Left hindlimb (tissue), 1 donor: ENCODE measurements at places on chromosomes 13 and 19.

DNA sequence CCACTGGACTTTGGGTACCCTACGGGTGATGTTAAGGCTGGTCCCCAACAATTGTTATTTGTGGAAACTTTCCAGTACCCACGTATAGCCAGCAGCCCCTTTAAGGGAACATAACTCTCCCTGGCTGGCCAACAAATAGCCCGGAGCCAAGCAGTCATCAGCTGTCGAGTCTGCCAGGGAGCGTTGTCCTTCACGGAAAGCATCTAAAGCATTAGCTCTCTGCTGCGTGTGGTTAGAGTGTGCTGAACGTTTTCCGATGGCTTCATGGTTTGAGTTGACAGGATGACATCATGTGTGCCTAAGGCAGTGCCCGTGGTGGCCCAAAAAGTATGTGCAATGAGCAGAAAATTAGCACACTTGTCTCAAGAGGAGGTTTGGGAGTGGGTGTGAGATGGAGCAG is 3.3 kb upstream of the ZNF556 start:
- DNase-seq, result no peak

GRCh38 chr13:111893607-111894443 is 173.1 kb upstream of the SOX1 start:
- DNase-seq, result no peak

- DNase-seq, result no peak
Observed at GRCh38 chr19:9958379-9958821, 22.1 kb upstream of the OLFM2 start.

DNA sequence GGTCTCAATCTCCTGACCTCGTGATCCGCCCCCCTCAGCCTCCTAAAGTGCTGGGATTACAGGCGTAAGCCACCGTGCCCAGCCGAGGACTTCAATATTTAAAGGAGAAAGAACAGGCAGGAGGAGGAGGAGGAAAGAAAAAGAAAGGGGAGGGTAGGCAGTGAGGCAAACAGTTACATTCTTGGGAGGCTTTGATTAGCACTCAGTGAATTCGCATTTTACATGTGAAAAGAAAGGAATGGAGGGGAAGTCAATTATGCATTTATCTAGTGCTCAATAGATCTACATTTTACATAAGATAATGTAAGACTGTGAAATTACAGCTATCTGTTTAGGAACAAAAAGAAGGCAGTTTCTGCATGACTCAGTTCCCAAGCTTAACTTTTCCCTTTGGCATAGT is 30.9 kb upstream of the CXCL17 start:
- no peak for DNase-seq

- no peak for DNase-seq
Observed at GRCh38 chr19:17235971-17236777, 9.5 kb downstream of the NR2F6 start.

DNA sequence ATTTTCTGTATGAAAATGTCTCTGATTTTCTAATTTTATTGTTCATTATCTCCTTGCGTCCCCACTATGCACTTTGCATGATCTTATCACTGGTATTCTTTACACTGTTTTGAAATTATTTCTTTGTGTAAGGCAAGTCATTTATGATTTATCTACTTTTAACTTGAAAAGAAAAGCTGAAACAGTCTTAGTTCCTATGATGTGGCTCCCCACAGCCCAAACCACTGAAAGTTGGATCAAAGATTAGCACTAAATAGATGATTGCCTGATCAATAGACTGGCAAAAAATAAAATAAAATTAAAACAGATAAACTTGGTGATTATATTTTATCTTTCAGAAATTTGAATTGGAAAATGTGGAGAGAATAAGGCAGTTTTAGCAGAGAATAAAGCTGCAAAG is 1101.9 kb downstream of the PCDH9 start:
- DNase-seq, result no peak

- no peak for DNase-seq
Observed at GRCh38 chr19:17985037-17985818, 18.3 kb downstream of the KCNN1 start.

DNA sequence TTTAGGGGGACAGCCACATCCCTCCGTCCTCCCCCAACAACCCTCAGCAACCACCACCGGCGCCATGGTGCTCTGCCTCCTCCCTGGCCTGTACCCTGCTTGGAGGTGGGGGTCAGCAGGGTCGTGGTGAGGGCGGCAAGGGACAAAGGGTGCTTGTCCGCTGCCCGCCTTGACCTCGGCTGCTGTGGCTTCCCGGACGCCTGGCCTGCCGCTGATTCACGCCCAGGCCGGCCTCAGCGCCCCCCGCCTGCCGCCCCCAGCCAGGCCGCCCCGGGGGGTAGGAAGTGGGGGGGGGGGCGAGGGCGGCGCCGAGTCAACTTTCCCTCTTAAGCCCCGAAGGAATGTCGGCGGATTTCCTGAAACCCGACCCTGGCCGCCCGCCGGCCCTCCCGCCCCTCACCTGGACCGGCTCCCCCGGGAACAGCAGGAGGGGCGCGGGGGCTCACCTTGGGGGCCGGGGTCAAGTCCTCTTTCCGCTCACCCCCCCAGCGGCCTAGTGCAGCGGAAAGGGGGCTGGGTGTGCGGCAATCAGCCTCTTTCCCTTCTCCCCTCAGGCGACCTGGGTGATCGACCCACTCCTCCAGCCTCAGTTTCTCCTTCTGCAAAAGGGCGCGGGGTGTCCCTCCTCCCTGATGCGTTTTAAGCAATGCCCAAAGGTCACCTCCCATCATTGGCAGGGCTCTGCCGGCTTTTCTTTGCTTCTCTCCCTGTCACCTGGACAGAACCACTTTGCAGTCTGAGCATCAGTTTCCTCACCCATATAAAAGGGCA is 1.9 kb upstream of the TMEM59L start:
- DNase-seq, result no peak

- no peak for DNase-seq
Observed at GRCh38 chr13:113509989-113510388, 19.5 kb upstream of the DCUN1D2 start.

GRCh38 chr13:32314271-32315237 is 609 bp downstream of the ZAR1L start:
- DNase-seq, result peak; percentile 31

DNA sequence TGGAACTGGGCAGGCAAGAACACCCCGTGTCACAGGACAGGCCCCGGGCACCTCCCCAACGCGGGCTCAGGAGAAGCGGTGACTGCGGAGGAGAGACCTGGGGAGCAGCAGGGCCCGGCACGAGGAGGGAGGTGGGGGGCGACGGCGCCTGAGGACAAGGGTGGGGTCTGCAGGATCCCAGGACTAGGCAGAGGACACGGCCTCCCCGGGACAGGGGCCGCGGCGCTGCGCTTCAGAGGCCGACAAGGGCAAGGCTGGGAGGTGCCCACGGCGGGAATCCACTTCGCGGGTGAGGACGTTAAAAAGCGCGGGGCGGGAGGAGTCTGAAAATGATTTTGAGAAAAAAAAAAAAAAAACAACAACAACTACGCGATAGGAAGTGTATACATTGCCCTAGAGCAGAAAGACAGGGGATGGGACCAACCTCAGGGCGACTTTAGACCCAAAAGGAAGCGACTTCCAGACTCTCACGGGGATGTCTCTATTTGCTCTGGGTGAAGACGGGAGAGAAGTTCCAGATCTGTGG is 44.9 kb downstream of the ZNF611 start:
- peak; percentile 50 for DNase-seq

- no peak for DNase-seq
Observed at GRCh38 chr19:13827656-13828055, 32.4 kb downstream of the ZSWIM4 start.

DNA sequence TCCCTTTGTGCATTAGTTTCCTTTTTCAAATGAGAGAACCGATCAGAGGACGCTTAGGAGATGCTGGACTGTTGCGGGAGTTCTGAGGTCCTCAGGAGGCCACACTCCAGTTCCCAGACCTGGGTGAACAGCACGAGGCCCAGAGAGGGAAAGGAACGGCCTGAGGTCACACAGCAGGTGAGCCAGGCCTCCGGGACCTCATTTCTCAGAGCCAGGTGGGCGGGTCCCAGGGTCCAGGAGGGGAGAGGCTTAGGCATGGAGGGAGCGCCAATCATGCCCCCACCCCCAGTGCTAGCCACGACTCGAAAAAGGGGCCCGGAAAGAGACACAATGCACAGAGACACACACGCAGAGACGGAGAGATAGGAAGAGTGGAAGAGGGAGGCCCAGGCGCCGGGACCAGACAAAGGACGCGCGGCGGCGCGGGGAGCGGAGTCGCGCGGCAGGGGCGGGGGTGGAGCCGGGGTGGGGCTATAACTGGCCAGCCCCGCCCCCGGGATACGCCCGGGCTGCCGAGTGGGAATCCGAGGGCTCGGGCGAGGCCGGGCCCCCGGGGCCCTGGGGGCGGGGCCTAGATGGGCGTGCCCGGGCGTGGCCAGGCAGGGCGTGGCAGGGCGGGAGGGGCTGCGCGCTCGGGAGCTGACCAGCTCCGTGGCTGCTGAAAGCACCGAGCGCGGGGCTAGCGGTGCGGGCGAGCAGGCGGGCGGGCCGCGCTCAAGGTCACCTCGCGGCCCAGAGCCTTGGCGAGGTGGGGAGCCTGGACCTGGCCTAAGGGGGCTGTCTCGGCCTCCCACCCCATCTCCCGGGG is 1.6 kb downstream of the ELAVL3 start:
- no peak for DNase-seq

GRCh38 chr19:19535311-19536191 is 2.5 kb upstream of the CILP2 start:
- DNase-seq, result no peak

DNA sequence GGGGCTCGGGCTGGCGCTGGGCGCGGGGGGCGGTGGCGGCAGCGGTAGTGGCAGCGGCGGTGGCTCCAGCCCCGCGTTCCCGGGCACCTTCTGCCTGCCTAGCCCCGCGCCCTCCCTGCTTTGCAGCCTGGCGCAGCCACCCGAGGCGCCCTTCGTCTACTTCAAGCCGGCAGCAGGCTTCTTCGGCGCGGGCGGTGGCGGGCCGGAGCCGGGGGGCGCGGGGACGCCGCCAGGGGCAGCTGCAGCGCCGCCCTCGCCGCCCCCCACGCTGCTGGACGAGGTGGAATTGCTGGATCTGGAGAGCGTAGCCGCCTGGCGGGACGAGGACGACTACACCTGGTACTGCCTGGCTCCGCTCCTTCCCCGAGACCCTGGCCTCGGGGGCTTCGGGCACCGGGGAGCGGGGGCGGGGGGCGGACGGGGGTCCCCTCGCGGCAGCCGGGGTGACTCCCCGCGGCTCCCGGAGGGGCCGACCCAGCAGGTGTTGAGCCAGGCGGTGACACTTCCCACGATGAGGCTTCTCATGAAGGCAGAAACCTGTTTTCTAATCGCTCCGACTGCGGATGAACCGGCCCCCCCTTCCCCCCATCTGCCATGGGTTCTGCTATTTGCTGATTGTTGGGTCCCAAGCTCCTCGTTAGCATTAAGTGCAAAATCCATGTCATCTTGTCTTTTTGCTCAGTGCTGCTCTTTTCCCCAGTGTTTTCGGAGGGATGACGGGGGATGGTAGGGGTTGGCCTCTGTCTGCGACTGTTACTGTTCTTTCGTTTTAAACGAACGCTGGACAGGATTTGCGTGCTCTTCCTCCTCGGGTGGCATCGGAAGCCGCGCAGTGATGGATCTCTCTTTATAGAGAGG is 943 bp downstream of the SLAIN1 start:
- peak; percentile 33 for DNase-seq

DNA sequence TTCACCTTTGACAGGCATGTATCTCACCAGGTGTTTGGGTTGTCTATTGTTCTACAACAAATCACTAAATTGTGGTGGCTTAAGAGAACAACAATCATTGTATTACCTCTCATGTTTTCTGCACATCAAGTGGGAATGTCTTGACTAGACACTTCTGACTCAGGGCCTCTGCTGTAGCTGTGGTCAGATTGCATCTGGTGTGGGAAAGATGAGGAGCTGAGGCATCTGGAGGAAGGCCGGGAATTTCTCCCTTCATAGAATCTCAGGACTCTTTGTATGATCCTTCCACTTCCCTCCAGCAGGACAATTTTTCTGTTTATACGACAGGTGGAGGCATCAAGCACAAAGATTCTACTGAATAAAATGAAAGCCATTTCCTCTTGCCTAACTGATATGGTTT is 511.8 kb upstream of the NBEA start:
- no peak for DNase-seq

GRCh38 chr19:13164343-13165161 is 14.3 kb downstream of the IER2 start:
- DNase-seq, result peak; percentile 86

GRCh38 chr19:5663904-5664303 is 16.4 kb downstream of the MICOS13 start:
- no peak for DNase-seq

GRCh38 chr13:42615691-42616090 is 41.7 kb downstream of the TNFSF11 start:
- no peak for DNase-seq

DNA sequence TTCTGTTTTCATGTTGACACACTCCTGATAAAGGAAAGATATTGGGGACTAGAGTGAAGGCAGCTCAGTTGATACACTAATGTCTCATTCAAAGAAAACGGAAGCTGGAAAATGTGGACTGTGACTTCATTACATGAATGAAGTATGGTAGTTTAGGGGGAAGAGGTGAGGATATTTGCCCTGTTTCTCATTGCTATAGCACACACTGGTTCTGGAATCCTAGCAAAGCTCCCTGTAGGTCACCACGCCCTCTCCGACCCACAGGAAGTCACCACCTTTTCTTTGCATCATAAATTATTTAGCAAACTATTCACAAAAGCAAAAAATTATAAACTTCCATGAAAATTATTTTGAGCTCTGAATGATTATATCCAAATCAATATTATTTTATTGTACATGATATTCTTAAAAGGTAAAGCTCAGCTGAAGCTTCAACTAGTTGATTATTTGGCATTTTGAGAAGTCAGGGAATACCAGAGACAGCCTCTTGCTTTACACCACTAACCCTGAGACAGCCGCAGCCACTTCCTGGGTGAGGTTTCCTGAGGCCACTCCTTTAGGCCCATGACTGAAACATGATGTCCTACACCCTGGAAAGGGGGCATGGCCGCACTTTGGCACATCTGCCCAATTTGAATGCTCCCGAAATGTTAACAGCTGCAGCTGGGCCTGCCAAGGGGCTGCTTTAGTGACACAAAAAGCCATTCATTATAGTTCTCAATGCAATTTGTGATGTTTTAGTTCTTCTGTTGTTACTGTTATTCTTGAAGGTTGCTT is 50.0 kb upstream of the WDFY2 start:
- DNase-seq, result peak; percentile 67

GRCh38 chr13:67003743-67004142 is 226.4 kb downstream of the PCDH9 start:
- no peak for DNase-seq
